Activated CD8-positive, alpha-beta memory T cell treated with anti-CD3 and anti-CD28 coated beads for 48 hours (primary cell): ENCODE measurements at places on chromosomes 1 and 21.
A peak's percentile ranks its signal among the peaks of the same experiment; 100 is the strongest.

DNA sequence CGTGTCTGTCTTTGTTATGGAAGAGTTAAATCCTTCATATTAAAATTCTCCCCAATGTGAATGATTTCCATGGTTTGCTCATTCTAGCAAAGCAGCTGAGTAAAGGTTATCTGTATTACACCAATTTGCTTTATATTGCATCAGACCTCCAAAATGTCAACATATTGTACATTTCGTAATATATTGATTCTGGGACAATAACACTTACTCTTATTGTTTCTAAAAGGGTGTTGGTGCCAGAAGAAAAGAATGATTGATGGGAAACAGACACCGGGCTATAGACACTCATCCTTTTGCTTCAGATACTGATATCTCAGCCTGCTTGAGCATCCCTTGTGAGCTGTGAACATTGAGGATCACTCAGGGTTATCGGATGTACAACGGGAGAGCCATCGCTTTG is 7.0 kb downstream of the NTNG1 start:
- DNase-seq, result no peak

- no peak for DNase-seq
These were observed 6.2 kb downstream of the WDR64 start for GRCh38 chr1:241658081-241658793.

GRCh38 chr1:241212628-241213027 is 144.4 kb downstream of the RGS7 start:
- DNase-seq, result no peak

GRCh38 chr1:14118691-14119485 is 418.9 kb downstream of the PRDM2 start:
- no peak for DNase-seq

DNA sequence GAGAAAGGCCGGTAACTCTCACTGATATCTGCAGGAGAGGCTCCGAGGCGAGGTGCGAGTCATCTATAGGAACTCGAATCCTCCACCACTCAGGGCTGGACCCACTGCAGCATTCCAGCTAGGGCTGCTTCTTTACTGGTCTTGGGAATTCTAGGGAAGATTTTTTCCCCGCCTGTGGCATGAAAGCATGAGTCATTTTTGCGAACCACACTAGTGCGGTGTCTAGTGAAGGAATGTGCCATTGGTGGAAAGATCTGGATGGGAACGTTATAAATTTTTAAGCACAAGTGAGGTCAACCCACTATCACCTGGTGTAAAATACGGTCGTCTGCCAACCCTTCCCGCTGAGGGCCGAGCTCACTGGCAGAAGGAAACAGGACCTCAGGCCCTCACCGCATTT is 49.7 kb downstream of the SYF2 start:
- no peak for DNase-seq

- no peak for DNase-seq
These were observed 3.5 kb upstream of the C1orf116 start for GRCh38 chr1:207035877-207036551.

DNA sequence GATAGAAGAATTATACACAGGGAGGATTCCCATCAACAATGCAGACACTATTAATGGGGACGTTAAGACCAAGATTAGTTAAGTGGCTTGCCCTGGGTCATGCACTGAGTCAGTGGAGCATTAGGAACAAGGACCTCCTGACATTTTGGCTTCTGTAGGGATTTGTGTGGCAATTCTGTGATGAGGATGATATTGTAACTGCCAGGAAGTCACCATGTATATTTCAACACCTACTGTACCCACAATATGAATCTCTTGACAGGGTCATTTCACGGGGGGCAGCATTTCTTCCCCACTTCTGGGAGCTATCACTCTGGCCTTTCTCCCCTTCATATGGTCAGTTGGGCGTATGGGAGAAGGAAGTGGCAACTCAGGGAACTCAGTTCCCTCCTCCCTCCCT is 134.9 kb downstream of the RUNX1 start:
- DNase-seq, result no peak

DNA sequence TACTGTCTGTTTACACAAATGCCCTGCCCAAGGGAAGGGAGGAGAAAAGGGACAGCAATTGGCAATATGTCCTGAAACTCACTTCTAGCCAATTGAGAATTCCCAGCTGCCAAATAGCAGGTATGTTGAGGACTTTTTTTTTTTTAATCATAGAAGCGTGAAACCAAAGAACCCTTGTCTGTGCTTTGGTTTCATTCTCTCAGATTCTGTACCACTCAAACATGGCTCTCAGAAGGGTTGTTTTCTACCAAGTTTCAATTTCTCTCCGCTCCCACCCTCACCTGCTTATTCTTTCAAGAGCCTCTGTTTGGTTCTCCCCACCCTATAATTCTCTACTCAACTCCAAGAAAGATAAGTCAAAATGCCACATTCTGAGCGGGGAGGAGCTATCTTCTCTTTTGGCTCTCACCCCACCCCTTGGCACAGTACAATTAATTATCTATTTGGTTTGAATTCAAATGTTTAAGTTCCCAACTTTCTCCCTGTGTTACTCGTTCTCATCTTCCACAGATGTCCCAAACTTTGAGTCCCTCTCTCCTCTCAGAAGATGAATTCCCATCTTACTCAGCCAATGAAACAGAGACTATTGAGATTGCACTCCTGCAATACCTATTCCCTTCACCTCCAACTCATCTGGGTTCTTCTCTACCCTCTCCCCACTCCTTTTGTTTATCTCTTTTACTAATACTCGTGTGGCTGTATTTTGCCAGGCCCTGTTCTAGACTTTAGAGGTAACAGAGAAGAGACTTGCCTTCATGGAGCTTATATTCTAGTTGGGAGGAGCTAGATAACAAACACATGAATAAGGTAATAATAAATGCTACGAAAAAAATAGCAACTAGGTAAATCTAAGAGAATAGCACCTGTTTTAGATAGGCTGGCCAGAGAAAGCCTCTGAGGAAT is 3.9 kb upstream of the TP53BP2 start:
- no peak for DNase-seq

DNA sequence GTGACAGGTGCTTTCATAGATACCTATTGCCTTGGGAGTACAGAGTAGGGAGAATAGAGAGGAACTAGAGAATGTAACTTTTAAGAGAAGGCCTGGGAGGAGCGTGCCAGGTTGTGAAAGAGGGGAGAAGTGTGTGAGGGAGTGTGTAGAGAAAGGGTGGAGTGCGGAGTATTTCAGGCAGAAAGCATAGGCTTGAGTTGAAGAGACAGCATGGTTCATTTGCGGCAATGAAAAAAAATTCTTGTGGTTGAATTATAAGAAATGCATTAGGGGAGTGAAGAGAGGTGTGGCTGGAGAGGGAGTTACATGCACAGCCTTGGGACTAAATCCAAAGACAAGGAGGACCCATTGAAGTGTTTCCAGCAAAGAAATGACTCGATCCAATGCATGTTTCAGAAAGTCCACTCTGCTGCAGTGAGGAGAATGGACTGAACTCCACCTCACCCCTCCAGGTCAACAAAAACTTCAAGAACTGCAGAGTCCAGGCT is 81.7 kb upstream of the ADAM30 start:
- no peak for DNase-seq

DNA sequence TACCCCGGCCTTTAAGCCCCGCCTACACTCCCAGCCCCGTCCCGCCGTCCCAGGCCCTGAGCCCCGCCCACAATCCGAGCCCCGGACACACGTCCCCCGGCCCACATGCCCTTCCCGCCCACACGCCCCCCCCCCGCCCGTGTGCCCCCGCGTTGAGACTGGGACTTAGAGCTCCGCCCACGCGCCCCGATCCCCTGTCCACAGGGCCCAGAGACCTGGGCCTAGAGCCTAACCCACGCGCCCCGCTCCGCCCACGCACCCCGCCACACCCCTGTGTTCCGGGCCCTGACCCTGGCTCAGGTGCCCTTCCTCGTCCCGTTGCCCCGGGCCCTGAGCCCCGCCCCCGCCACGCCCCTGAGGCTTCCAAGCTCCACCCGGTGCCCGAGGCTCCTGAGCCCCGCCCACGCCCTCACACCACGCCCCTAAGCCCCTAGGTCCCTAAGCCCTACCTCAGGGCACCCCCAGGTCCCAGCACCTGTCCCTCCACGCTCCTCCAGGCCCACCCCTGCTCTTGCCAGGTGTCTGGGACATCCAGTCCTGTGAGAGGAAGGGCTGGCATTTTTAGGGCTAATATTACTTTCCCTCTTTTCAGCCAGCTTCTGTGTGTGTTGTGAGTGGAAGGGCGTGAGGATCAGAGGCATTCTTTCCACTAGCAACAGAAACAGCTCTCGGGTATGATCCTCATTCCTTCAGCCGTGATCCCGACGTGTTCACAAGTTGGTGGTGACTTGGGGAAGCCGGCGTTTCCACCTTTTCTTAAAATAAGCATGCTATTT is 552 bp upstream of the GPR157 start:
- DNase-seq, result peak; percentile 48

DNA sequence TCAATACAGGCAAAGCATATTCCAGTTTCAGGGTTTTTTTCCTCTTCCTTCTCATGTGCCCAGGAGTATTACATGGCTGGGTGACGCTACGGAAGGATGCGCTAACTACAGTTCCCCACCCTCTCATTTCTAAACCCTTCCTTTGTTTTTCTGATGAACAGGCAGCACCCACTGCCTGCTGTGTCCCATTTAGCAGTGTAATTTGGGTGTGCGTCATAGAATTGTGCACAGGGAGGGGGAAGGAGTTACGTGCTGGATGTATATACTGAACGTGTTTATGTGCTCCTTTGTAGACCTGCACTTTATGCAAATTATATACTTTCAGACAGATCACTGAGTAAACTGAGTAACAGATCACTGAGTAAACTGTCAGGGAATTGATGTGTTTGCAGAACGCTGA is 44.5 kb downstream of the ELAPOR1 start:
- no peak for DNase-seq

DNA sequence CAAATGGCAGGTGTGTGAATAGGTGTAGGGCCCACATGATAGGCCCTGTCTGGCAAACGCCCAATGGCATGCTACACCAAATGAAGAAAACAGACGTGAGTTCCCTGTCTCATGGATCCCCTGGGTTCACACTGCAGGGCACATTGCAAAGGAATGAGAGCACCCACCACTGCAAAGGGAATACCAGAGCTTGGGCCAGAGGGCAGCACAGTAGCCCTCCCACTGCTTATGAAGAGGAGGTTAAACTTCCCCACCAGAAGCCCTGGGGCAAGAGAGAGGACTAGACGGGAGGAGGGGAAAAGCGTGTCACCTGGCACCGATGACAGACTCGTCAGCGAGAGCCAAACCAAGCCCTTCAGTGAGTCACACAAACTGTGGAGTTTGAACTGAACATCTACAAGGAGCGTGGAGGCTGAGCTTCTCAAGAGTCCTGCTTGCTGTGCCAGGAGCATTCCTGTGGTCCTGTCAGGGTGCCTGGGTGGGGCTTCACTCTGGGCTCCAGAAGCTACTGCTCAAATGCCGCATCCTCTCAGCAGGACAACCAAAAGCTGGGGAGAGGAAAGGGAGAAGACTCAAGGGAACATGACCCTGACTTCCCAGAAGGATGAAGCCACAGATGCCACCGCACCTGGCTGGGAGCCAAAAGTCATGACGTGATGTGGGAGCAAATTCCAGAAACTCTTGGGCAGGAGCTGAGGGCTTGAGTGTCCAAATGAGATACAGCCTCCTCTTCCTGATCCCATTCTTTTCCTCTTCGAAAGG is 61.1 kb downstream of the TOMM20 start:
- no peak for DNase-seq

- DNase-seq, result no peak
These were observed 6.1 kb downstream of the ATAD3A start for GRCh38 chr1:1517973-1518620.

DNA sequence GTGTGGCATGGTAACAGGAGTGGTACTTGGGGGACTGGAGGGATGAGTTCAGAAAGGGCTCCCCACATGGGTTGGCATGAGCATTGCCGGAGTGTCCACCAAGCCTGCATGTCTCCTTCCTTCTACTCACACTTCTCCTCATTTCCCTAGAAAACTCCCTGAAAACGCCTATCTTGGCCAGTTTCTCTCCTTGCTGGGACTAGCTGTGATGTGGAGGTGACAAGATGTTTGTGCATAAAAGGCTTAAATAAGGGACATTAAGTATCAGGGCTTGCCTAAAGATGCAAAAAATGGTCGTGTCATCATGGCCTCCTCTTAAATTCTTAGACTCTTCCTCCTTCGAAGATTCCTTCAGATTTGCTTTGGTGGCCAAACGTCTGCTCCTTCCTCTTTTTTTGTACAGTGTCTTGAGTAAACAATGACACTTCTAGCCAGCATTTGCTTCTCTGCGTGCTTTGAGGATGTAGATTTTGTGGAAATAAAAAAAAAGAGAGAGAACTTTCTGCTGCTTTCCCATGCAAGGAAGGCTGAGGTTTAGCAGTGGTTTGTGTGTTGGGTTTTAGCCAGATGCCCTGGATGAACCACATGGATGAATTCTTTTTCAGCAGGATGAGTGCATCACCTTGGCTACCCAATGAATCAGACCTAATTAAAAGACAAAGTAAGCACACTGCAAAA is 239.1 kb upstream of the IRF2BP2 start:
- DNase-seq, result no peak

- DNase-seq, result no peak
These were observed 697 bp downstream of the AGO3 start for GRCh38 chr1:35931446-35932157.

- DNase-seq, result no peak
These were observed 11.0 kb upstream of the SERBP1 start for GRCh38 chr1:67441183-67441582.

DNA sequence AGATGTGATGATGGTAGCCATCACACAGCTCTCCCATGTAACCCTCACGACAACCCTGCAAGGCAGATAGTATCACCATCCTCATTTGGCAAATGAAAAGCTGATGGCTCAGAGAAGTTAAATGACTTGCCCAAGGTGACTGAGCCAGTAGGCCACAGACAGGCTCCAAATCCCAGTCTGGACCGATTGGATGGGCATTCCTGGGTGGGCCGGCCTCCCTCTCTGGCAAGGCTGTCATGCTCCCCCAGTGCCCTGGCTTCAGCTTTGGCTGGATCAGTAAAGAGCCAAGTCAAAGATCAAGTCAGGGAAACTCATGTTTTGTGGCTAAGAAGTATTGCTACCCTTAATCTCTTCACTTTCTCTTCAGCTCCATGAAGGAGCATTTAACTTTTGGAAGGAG is 41.2 kb downstream of the CDCP2 start:
- no peak for DNase-seq

GRCh38 chr1:106608841-106609240 is 447.6 kb upstream of the PRMT6 start:
- DNase-seq, result no peak

DNA sequence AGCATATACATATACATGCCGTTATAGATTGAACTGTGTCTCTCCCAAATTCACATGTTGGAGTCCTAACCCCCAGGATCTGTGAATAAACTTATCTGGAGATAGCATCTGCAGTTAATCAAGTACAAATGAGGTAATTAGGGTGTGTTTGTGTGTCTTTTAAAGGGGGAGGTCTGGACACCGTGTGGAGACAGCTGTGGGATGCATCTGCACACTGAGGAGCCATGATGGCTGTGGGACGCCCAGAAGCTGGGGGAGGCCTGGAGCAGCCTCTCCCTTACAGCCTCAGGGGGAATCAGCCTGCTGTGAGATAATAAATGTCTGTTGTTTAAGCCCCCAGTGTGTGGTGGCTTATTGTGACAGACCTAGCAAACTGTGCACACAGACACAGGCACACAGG is 51.8 kb upstream of the COL18A1 start:
- DNase-seq, result no peak
